ENCODE measurements at places on chromosomes 6 and 20.
A peak's percentile ranks its signal among the peaks of the same experiment; 100 is the strongest.

GRCh38 chr6:136117081-136117480 is 133.0 kb downstream of the MTFR2 start:
- no peak overlapping the region for H3K4me3 ChIP-seq
- peaks cover 1% of the 10 kb centered on the region for H3K4me1 ChIP-seq
- H3K36me3 ChIP-seq, result no peaks in the 10 kb centered on the region
- no peak for DNase-seq

GRCh38 chr6:40848868-40849514 is 190.0 kb downstream of the UNC5CL start:
- no peak overlapping the region for H3K4me3 ChIP-seq
- DNase-seq, result no peak
- no peaks in the 10 kb centered on the region for H3K36me3 ChIP-seq
- peaks cover 3% of the 10 kb centered on the region for H3K4me1 ChIP-seq
- no peaks in the 10 kb centered on the region for H3K27me3 ChIP-seq

DNA sequence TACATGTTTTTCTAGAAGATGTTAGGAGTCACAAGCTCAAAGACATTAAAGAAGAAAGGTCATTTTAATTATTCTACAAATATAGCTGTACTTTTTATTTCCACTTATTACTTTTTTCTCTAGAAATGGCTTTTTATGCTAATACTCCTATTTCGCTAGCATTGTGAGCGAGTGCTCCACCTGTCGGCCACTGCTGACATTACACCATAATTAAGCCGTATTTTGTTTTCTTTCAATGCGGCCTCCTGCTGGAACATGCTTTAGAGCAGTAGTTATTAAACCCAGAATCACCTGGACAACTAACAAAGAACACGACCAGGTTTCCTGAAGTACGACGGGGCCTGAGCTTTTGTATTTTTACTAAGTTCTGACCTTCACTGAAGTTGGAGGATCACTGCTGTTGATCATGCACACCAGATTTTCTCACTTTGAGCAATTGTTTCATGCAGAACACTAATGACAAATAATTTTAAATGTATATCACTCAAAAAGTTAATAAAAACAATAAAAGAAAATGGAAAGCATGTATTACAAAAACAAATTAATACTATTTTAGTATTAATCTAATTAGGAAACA is 74.1 kb upstream of the PAK5 start:
- H3K36me3 ChIP-seq, result no peaks in the 10 kb centered on the region
- no peaks in the 10 kb centered on the region for H3K4me1 ChIP-seq
- H3K27ac ChIP-seq, result no peak overlapping the region
- no peaks in the 10 kb centered on the region for H3K27me3 ChIP-seq
- DNase-seq, result peak; percentile 32

- no peaks in the 10 kb centered on the region for H3K27me3 ChIP-seq
- H3K27ac ChIP-seq, result no peak overlapping the region
- no peaks in the 10 kb centered on the region for H3K36me3 ChIP-seq
These were observed 107.6 kb upstream of the CEP85L start for GRCh38 chr6:118758946-118759345.

GRCh38 chr6:82097676-82098075 is 149.9 kb downstream of the IBTK start:
- H3K27ac ChIP-seq, result no peak overlapping the region
- no peak for DNase-seq
- H3K4me3 ChIP-seq, result no peak overlapping the region
- H3K27me3 ChIP-seq, result no peaks in the 10 kb centered on the region
- no peaks in the 10 kb centered on the region for H3K4me1 ChIP-seq
- no peaks in the 10 kb centered on the region for H3K36me3 ChIP-seq
